ENCODE measurements at places on chromosomes 6 and 20. TPM values are rescaled to one million over a fixed set of nuclear protein-coding genes. Genes with fewer than 3 reads are reported as not detected.

DNA sequence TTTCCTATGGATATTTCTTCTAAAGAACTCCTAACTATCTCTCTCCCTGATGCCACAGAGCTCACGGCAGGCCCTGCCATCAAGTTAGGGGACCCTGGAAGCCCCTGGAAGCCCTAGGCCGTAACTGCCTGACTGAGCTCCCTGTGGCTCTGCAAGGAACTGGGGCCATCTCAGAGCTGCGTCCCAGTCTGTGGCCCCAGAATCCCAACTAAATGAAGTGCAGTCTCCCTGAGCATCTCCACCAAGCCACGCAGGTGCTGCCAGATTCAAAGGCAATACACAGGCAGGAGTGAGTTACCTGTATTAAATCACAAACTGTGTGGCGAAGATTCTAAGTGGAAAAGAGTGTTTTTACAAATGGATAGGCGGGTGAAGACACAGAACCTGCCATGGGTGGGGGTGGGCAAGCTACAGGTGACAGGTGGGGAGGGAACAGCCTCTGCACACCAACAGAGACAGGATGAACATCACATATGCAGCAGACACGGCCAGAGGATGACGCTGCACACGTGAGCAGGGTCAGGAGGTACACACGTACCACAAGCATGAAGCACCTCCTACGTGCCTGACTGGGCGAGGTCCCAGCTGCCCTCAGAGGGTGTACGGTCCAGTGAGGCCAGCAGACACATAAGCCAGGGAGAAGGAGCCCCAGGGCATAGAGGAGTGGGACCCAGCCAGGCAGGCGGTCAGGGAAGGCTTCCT lies 358.5 kb downstream of the ZFAND3 start:
- no peak for DNase-seq
- H3K27me3 ChIP-seq = no peaks in the 10 kb centered on the region
- H3K27ac ChIP-seq = no peak overlapping the region
- no peak overlapping the region for H3K4me3 ChIP-seq

DNA sequence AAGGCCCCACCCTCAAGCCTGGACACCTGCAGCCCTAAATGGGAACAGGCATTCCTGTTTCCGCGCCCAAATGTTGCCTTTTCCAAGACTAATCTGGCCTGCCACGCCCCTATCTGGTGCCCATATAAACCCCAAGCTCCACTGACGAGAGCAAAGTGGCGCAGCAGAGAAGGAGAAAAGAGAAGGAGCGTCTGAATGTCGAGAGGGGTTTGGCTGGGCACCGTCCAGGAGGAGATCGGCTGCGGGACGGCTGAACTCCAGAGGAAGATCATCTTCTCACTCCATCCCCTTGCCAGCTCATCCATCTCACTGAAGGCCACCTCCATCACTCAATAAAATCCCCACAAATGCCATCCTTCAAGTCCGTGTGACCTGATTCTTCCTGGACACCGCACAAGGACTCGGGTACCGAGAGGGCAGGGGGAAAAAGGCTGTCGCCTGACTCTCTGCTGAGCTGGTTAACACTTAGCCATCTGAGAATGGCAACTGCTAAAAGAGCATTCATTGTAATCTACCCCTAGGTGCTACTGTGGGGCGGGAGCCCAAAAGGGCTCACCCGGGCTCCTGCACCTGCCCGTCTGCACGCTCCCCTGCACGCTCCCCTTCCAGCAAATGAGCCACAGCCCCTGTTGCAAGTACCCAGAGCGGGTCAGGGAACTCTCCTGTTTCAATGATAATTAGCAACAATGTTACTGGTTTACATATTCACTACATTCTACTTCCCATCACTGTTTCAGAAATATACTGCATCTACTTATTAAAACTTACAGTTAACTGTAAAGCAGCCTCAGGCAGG lies 23.5 kb downstream of the TAF4 start:
- H3K4me1 ChIP-seq = no peaks in the 10 kb centered on the region
- no peak overlapping the region for H3K27ac ChIP-seq
- H3K27me3 ChIP-seq = no peaks in the 10 kb centered on the region
- no peaks in the 10 kb centered on the region for H3K36me3 ChIP-seq
- no peak overlapping the region for H3K4me3 ChIP-seq

DNA sequence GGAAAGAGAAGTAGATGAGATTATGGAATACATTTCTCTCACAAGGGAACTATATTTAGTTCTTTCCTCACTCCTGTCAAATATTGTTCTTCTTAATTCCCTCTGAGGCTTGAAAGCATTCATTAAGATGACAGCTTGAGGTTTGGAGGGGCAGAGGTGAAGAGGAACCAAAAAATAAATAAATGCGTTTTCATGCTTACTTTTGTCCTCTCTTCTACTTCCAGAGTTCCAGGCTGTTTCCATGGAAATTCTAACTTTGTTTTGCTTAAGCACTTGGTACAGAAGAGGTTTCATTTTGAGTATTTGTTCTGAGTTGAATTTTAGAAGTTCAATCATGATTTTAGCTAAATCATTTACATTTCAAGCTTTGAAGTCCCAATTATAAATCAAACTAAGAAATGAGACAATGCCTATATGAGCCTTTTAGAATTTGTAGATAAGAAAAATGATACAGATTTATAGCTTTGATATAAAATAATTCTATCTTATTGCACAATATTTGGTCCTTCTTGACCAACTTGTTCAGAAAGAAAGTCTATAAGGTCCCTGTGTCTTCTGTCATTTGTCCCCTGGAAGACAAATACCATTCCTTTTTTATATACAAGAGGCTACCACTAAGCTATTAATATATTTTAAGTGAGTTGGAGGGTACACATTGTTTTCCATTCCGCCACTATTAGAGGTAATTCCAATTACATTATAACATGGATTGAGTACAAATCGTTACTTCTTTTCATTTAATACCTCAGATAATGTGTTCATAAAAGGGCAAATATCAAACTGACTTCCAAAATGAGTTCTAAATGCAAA lies 16.3 kb downstream of the RBM24 start:
- DNase-seq = no peak
- H3K4me1 ChIP-seq = no peaks in the 10 kb centered on the region
- peaks cover 2% of the 10 kb centered on the region for H3K36me3 ChIP-seq
- H3K27ac ChIP-seq = peak overlapping the region; percentile 57
- H3K27me3 ChIP-seq = no peaks in the 10 kb centered on the region

GRCh38 chr6:126367849-126368248 lies 27.9 kb downstream of the CENPW start:
- no peaks in the 10 kb centered on the region for H3K4me1 ChIP-seq
- no peaks in the 10 kb centered on the region for H3K36me3 ChIP-seq
- no peak overlapping the region for H3K4me3 ChIP-seq
- DNase-seq = no peak
- no peak overlapping the region for H3K27ac ChIP-seq

The BPI gene
- not detected for total RNA-seq

DNA sequence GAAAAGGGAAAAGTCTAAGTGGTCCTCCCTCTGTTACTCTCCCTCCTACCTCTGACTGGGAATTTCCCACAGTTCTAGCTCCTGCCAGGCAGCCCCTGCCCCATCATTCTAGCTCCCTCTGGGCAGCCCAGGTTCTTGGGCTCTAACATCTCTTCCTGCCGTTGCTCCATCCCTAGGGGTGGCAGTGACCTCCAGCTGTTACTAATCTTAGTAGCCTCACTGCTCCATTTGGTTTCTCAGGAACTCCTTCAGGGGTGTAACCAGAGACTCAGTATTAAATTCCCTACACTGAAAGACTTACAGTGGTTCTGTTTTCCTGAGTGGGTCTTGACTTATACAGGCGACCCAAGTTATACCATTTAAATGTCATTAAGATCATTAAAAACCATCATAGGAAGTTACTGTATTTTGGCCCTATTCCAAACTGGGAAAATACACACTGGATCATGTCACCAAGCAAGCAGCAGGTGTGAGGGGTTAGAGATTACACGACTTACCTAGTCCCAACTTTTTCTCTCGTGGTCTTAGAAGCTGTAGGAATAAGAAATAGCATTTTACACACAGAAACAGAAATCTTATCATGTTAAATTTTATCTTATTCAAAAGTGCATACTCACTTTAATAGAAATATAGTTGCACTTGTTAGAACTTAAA lies 10.1 kb downstream of the DPM1 start:
- H3K36me3 ChIP-seq = peaks cover 76% of the 10 kb centered on the region
- no peak overlapping the region for H3K27ac ChIP-seq
- no peaks in the 10 kb centered on the region for H3K27me3 ChIP-seq
- no peaks in the 10 kb centered on the region for H3K4me1 ChIP-seq

The CNKSR3 gene
- total RNA-seq = 11.5 TPM

The AFDN gene
- 51.8 TPM for total RNA-seq

- no peaks in the 10 kb centered on the region for H3K27me3 ChIP-seq
- DNase-seq = no peak
- H3K4me3 ChIP-seq = no peak overlapping the region
- H3K36me3 ChIP-seq = no peaks in the 10 kb centered on the region
- H3K4me1 ChIP-seq = no peaks in the 10 kb centered on the region
Measured at GRCh38 chr6:131292145-131292938, 157.1 kb downstream of the AKAP7 start.

DNA sequence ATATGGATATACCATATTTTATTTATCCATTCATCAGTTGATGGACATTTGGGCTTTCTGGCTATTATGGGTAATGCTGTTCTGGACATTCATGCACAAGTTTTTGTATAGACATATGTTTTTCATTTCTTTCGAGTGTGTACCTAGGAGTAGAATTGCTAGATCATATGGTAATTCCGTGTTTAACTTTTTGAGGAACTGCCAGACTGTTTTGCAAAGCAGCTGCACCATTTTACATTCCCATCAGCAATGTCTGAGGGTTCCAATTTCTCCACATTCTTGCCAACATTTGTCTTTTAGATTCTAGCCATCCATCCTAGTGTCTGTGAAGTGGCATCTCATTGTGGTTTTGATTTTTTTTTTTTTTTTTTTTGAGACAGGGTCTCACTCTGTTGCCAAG lies 20.8 kb downstream of the SRC start:
- H3K4me1 ChIP-seq = no peaks in the 10 kb centered on the region
- H3K4me3 ChIP-seq = no peak overlapping the region
- DNase-seq = no peak
- H3K36me3 ChIP-seq = peaks cover 9% of the 10 kb centered on the region
- no peak overlapping the region for H3K27ac ChIP-seq
- no peaks in the 10 kb centered on the region for H3K27me3 ChIP-seq

The PLTP gene
- total RNA-seq = 53.6 TPM

DNA sequence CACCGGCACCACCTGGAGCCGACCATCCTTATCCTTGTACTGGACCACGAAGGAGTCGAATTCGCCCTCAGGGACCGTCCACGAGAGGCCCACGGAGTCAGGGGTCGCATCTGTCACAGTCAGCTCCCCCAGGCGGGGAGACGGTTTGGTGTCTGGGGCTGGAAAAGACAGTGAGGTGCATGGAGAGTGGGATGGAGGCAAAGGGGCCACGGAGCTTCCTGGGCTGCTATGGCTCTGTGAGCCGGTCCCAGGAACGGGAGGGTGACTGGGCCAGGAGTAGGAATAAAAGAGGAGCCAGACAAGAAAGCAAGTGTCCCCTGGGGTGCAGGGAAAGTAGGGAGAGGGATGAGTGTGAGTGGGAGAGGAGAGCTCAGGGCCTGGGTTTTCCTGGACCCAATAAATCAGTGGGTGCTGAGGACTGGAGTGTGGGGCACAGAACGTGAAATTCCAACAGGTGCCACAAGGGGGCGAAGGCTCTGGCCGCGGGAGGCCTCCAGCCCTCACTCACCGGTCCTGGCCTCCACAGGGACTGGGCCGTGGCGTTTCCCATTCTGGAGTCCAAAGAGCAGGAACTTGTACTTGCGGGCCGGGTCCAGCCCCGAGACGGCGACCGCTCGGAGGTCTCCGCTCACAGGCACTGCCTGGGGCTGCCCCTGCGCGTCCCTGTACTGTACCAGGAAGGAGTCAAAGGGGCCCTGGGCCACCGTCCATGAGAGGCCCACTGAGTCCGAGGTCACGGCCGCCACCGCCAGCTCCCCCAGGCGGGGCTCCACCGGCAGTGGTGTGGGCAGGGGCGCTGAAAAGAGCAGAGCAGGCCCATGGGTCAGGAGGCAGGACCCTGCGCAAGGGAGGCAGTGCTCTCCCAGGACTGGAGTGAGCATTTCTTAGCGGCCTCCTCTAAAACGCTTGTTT lies 9.9 kb downstream of the CYP21A2 start:
- no peaks in the 10 kb centered on the region for H3K36me3 ChIP-seq
- peaks cover 28% of the 10 kb centered on the region for H3K4me1 ChIP-seq
- DNase-seq = peak; percentile 86
- H3K4me3 ChIP-seq = no peak overlapping the region
- peak overlapping the region; percentile 79 for H3K27ac ChIP-seq

The OR2J3 gene
- total RNA-seq = not detected

- H3K27ac ChIP-seq = no peak overlapping the region
- no peaks in the 10 kb centered on the region for H3K4me1 ChIP-seq
- H3K36me3 ChIP-seq = no peaks in the 10 kb centered on the region
- no peaks in the 10 kb centered on the region for H3K27me3 ChIP-seq
Measured at GRCh38 chr20:61529354-61529753, 277.3 kb downstream of the CDH4 start.

DNA sequence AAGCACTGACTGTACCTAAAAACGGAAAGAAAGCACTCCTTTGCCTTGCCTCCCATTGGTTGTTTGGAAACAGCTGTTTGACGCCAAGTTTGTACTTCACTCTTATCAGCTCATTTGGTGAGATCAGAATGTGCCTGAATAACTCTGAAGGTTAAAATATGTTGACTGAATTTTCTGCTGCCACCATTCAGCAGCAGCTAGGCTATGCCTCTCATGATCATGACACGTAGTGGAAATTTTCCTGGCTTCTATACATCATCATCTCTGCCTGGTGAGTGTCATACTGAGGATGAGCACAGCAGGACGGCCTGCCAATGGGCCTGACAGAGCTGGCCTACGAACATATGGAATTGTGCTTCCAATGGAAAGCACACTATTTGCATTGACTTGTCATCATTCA lies 704.9 kb upstream of the CITED2 start:
- no peaks in the 10 kb centered on the region for H3K27me3 ChIP-seq
- peak; percentile 60 for DNase-seq
- peak overlapping the region; percentile 77 for H3K27ac ChIP-seq
- no peaks in the 10 kb centered on the region for H3K36me3 ChIP-seq
- no peaks in the 10 kb centered on the region for H3K4me1 ChIP-seq

- peak overlapping the region; percentile 52 for H3K27ac ChIP-seq
- DNase-seq = no peak
- H3K36me3 ChIP-seq = no peaks in the 10 kb centered on the region
- H3K4me1 ChIP-seq = no peaks in the 10 kb centered on the region
Measured at GRCh38 chr6:24910961-24911725, 24.6 kb downstream of the RIPOR2 start.

DNA sequence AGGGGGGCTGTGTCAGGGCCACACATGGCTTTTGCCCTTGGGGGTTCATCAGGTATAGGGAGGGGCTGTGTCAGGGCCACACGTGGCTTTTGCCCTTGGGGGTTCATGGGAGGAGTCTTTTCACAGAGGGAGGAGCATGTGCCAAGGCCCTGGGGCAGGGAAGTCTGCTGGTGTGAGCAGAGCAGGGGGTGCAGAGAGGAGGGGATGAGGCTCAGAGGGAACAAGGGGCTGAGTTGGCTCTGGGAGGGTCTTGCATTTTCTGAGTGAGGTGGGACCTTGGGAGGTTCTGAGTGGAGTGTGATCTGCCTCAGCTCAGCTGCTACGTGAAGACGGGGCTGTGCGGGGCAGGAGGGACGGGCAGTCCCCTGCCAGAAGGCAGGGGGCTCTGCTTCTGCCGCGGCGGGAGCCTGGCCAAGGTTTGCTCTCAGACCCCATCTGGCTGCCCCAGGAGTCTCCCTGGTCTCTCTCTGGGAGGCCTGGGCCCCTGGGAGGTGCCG lies 6.0 kb upstream of the SOX18 start:
- peak overlapping the region; percentile 59 for H3K27ac ChIP-seq
- no peaks in the 10 kb centered on the region for H3K36me3 ChIP-seq

GRCh38 chr20:63232235-63233060 lies 3.3 kb upstream of the BIRC7 start:
- no peaks in the 10 kb centered on the region for H3K4me1 ChIP-seq
- H3K27ac ChIP-seq = no peak overlapping the region
- no peaks in the 10 kb centered on the region for H3K27me3 ChIP-seq
- no peak overlapping the region for H3K4me3 ChIP-seq
- no peak for DNase-seq

The MYO6 gene
- total RNA-seq = 5.9 TPM

The TSHZ2 gene
- total RNA-seq = 3.3 TPM

Measured in right atrium auricular region (tissue), 2 donors.